BJ (cell line): ENCODE measurements at places on chromosomes 12 and 14.

GRCh38 chr12:114673169-114673833 lies 10.7 kb downstream of the TBX3 start:
- no peak for DNase-seq

- DNase-seq, result no peak
Measured at GRCh38 chr12:53344487-53344823, 8.3 kb upstream of the SP7 start.

- no peak for DNase-seq
Measured at GRCh38 chr14:104149617-104150135, 11.3 kb downstream of the KIF26A start.

GRCh38 chr12:26599096-26599695 lies 233.8 kb downstream of the ITPR2 start:
- peak; percentile 25 for DNase-seq

- no peak for DNase-seq
Measured at GRCh38 chr12:131105736-131106348, 152.1 kb downstream of the ADGRD1 start.

DNA sequence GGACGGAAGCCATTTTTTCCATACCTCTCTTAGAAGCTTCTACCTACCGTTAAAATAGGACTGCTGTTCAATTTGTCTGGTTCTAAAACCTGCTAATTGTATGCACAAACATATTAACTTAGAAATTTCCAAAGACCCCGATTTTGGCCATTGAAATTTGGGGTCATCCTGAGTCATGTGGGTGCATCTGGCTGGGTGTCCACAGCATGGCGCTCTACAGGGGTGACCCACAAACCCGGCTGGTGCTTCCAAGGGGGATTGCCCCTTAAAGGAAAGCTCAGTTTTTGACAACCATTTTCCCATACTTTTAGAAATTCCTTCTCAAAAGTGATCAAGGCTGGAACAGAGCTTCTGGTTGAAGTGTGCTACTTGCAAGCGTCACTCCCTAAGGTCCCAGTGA lies 83.9 kb upstream of the EIF5 start:
- DNase-seq, result no peak

GRCh38 chr12:21296751-21297406 lies 37.8 kb downstream of the SLCO1A2 start:
- DNase-seq, result no peak
